ENCODE measurements at places on chromosomes 3 and 15.

- no peak for DNase-seq
Measured at GRCh38 chr15:78131295-78132061, at the start of gene CIB2. Gene CIB2, minus strand, starts transcription at chr15:78131445. Its CDS starts 230 bp downstream, at chr15:78131215.

- DNase-seq, result no peak
Measured at GRCh38 chr3:45007091-45007490, 19.0 kb upstream of the CLEC3B start.

GRCh38 chr3:158912188-158912587 is 110.3 kb downstream of the MFSD1 start:
- DNase-seq, result no peak

GRCh38 chr15:88021601-88022000 is 234.9 kb downstream of the NTRK3 start:
- DNase-seq, result no peak

GRCh38 chr3:37283011-37283410 is 108.6 kb upstream of the LRRFIP2 start:
- no peak for DNase-seq

- DNase-seq, result no peak
Measured at GRCh38 chr3:196284396-196284795, 3.1 kb downstream of the PCYT1A start.

GRCh38 chr15:95025924-95026728 is 794.8 kb downstream of the MCTP2 start:
- DNase-seq, result peak; percentile 41

GRCh38 chr3:195441051-195441450 is 1.8 kb downstream of the ACAP2 start:
- DNase-seq, result no peak

Measured in stromal cell of bone marrow (primary cell).